ENCODE measurements at places on chromosomes 1 and 21. TPM values are rescaled to one million over a fixed set of nuclear protein-coding genes. Genes with fewer than 3 reads are reported as not detected.

Gene KLHDC9
- 4.6 TPM for total RNA-seq

Gene MMP23B
- 40.0 TPM for total RNA-seq

Gene F5
- total RNA-seq, result 11.3 TPM

Gene RGS18
- 3.4 TPM for total RNA-seq

Gene LCE5A
- not detected for total RNA-seq

Gene TDRD5
- total RNA-seq, result 0.99 TPM

Gene SPRR3
- not detected for total RNA-seq

Gene TPTE
- total RNA-seq, result not detected

Gene IL19
- total RNA-seq, result not detected

Gene LCE1C
- total RNA-seq, result not detected

Gene ANKRD65
- total RNA-seq, result 8.1 TPM

Gene NBPF4
- total RNA-seq, result not detected

Gene KRTAP19-6
- not detected for total RNA-seq

Gene RNU1-1
- total RNA-seq, result under 0.01 TPM

Gene RGS5
- 164 TPM for total RNA-seq

Gene LCE1E
- total RNA-seq, result not detected

Gene DCST2
- 0.49 TPM for total RNA-seq

Gene PHLDA3
- total RNA-seq, result 18.5 TPM

Gene SLC30A10
- 6.6 TPM for total RNA-seq

Gene BEND5
- 16.3 TPM for total RNA-seq

Gene HLX
- total RNA-seq, result 6.2 TPM

Gene LCE3D
- total RNA-seq, result not detected

Gene PTGFR
- total RNA-seq, result 9.5 TPM

Gene CXADR
- total RNA-seq, result 57.9 TPM

Gene TMEM61
- total RNA-seq, result 0.71 TPM

Gene TMEM82
- not detected for total RNA-seq

Gene PAQR6
- 4.6 TPM for total RNA-seq

Gene WNT3A
- total RNA-seq, result 0.22 TPM

Gene GJA5
- total RNA-seq, result 13.3 TPM

Gene NTMT2
- total RNA-seq, result 0.99 TPM

Gene C1orf210
- 0.44 TPM for total RNA-seq

Gene SPATA1
- total RNA-seq, result 1.8 TPM

Gene SH2D2A
- total RNA-seq, result 0.27 TPM

Gene SLC44A5
- 19.1 TPM for total RNA-seq

Gene COL18A1
- total RNA-seq, result 136 TPM

Gene TNFRSF18
- not detected for total RNA-seq

Gene DNAJC8
- 47.7 TPM for total RNA-seq

Gene SPRR2F
- total RNA-seq, result not detected

Gene SPRR5
- total RNA-seq, result not detected

Gene FALEC
- total RNA-seq, result not detected

Gene ELF3
- 59.8 TPM for total RNA-seq

Gene MROH9
- not detected for total RNA-seq

Gene ATXN7L2
- 9.6 TPM for total RNA-seq

Gene LSS
- 56.3 TPM for total RNA-seq

Gene ZC3H12A
- 1.9 TPM for total RNA-seq

Gene FCGR3B
- total RNA-seq, result 0.99 TPM

Gene SPATA21
- total RNA-seq, result not detected

Gene TMEM52
- 1.9 TPM for total RNA-seq

Gene VWA5B1
- 1.1 TPM for total RNA-seq

Gene RAB29
- 9.3 TPM for total RNA-seq

Gene FMO5
- 2.2 TPM for total RNA-seq

Gene BGLAP
- 1.5 TPM for total RNA-seq

Gene FAM131C
- 4.0 TPM for total RNA-seq
